ENCODE measurements at places on chromosomes 11 and 22.

DNA sequence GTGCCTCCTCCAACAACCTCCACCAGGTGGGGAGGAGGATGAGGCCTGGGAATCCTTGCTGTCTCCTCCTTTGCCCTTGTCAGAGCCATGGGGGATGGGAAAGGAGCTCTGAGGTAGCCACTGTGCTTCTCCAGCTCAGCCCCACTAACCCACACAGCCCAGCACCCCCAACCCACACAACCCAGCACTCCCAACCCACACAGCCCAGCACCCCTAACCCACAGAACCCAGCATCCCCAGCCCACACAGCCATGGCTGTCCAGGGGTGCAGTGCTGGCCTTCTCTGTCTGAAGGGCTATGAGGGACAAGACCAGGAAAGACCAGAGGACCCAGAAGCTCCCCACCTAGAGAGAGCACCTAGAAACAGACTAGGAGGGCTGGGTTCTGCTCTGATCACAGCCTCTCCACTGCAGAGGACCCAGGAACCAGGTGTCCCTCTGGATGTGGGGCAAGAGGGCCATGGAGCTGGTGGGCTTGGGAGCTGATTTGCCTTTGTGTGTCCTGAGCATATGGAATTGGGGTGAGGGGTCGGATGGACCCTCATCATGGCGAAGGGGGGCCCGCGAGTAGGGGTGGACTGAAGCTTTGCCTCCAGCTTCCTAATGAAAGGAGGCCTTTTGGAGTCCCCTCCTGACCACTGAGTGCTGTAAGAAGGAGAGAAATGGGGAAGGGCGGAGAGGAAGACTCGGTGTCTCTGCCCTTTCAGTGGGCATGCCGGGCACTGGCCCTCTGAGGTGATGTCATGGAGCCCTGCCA, 117.6 kb upstream of the THY1 start:
- DNase-seq = no peak

DNA sequence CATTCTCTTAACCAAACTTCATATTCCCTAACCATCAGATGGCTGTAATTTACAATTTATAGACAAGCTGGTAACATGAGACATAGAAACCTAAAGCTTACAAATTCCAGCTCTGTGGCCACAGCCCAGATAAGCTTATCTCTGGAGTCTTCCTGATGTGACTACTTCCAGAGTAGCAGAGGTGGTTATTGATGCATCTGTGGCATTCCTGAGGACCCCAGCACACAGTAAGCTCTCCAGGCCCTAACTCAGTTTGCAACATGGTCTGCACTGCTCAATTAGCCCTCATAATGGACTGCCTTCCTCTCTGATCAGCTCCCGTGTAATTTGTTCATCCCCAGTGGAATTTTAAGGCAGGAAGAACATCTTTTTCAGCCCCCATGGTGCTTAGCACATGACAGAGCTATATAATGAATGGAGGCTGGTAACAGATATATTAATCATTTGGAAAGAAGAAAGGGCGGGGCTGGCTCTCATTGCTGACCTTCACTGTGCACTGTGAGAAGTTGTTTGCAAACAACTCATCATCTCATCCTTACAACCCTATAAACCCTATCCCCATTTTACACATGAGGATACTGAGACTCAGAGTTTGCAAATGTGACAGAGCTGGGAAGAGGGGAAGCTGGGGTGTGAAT, 30.1 kb upstream of the KCNJ11 start:
- no peak for DNase-seq

DNA sequence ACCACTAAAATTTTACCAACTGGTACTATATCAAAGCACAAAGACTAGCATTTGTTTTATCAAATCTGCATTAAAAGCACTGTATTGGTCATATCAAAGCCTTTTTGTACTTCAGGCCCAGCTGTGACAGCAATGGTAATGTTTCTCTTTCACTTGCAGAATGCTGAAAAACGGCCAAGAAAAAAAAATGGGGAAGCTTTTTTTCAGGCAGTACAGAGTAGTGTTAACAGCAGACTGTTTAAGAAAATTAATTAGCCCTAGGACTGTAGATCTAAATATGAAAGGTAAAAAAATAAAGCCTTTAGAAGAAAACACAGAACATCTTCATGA, 33.3 kb downstream of the DENND5A start:
- no peak for DNase-seq

GRCh38 chr22:45538281-45538680, 35.6 kb downstream of the FBLN1 start:
- no peak for DNase-seq

- DNase-seq = no peak
These were observed 213.8 kb downstream of the DSCAML1 start for GRCh38 chr11:117583063-117583801.

- no peak for DNase-seq
These were observed 1.1 kb upstream of the SUN2 start for GRCh38 chr22:38756711-38757463.

- no peak for DNase-seq
These were observed 10.5 kb downstream of the GRK2 start for GRCh38 chr11:67276781-67277230.

DNA sequence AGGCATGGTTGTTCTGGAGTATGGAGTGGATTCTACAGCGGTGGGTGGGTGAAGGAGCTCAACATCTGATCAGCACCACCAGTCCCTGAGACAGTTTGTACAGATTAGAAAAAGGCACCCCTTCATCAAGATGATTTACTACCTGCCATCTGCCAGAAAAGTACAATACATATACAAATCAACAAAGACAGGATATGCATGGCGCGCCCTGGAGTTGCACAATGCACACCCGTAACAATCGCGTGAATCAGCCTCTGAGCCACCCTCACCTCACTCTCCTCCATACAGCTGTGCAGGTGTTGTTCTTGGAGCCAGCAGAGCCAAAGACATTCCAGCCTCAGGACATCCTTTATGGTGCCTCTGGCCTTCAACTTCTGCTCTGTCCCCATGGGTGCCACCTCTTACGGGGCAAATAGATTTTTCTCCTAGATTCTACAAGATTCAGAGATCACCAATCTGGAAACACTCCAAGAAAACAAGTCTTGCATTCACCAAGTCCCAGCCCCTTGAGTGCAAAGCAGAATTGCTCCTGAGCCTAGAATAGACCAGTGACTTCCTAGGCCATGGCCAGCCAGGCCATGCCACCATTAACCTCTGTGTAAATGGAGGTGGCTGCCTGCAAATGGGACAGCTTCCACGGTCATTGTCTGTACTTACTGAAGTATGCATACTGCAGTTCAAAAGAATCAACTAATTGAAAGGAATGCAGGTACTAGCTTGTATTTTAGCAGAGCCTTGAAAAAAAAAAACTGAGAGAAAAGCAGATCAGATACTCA, 490.9 kb downstream of the SOX6 start:
- DNase-seq = no peak

GRCh38 chr11:122248131-122248530, 132.1 kb upstream of the BLID start:
- DNase-seq = no peak

GRCh38 chr11:43071338-43071737, 240.5 kb upstream of the API5 start:
- no peak for DNase-seq

GRCh38 chr11:11148104-11148509, 204.9 kb downstream of the CSNK2A3 start:
- DNase-seq = no peak

DNA sequence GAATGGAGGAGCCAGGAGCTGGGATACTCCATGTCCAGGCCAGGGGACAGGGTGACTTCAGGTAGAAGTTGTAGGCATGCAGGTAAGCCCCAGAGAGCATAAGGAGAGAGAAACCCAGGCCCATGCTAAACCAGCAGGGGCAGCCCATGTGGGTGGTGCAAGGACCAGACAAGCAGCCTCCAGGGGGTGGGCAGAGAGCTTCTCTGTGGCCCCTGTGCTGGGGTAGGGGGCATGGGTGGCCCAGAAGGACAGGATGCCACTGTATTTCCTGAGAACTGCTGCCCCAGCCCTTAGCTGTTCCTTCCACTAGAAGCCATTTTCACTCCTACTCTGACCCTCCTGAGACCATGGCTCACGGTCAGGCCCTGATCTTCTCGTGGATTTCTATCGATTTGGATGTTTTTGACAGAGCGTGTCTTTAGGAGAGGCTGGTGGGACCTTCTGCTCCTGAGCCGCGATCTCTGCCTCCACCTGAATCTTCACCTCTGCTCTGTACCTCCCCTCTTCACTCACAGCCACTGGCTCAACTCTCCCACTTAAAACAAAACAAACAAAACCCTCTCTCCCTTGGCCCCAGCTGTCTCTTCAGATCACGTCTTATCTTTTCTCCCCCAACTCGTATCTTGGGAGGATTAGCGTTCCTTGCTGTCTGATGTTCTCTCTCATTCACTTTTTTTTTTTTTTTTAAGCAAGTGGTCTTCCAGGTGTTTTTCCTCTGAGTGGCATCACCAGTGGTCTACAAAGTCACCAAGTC, 112.2 kb downstream of the NECTIN1 start:
- no peak for DNase-seq

DNA sequence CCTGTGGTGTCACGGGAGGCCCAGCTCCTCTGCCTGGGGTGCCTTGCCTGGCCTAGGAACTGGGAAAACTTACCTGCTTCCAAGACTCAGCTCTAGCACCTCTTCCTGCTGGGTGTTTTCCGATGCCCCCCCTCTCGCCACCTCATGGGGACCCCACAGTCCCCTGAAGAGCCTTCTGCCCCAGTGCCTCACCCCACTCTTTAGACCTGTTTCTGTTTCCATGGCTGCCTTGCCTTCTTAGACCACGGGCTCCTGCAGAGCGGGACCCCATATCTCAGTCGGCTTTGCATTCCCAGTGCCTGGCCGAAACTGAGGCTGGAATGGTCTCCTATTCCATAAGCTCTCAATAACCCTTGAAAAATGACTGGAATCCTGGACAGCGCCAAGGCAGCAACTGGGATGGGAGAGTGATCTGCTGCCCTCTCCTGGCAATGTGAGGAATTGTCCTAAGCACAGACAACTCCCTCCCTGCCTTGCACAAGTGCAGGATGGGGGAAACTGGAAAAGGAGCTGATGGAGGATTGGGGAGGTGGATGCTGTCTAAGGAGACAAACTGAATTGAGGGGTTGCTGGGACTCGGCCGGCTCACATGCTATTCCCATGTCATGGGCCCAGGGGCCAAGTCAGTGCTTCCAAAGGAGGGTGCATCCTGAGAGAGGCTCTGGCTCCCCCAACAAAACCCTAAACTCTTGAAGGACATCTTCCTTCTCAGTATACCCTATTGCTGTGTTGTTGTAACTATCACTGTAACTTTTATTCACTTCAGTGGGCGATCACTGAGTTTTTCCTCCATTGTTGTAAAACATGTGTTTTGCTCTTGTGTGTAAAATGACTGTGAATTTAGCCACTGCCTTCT, 26.6 kb upstream of the IL17RA start:
- peak; percentile 49 for DNase-seq
